ENCODE measurements at places on chromosomes 6 and 20.

DNA sequence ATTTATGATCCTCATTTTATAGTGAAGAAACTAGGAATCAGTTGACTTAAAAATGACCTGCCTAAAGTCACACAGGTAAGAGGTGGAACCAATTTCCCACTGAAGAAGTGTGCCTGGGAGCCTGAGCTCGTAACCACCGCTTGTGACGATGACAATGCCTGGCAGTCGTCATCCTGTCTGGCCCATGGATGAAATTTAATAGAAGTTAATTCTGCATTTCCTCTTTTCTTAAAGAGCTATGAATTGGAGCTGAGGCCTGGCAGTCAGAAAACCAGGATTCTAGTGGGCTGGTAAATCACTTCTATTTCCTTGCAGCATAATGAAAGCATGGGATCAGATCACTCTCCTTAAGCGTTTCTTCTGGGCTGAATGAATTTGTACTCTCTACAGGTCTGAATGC is 200.0 kb upstream of the SGK1 start:
- DNase-seq: no peak

DNA sequence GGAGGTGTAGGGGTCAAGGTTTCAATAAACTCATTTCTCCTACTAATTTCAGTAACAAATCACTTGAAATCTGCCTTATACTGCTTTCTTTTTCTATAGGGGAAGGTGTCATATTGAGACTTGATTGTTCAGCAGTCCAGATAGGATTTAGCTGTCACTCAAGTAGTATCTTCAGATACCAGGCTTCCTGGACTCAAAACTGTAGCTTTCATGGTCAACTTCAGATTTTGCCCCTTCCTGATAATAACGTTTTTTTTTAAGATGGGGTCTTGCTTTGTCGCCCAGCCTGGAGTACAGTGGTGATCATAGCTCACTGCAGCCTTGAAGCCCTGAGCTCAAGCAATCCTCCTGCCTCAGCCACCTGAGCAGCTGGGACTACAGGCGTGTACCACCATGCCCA is 77.8 kb downstream of the JAG1 start:
- DNase-seq: no peak

GRCh38 chr6:28974505-28974904 is 30.6 kb downstream of the ZNF311 start:
- DNase-seq: no peak

GRCh38 chr6:158707821-158708195 is 58.0 kb downstream of the SYTL3 start:
- DNase-seq: no peak
